ENCODE measurements at places on chromosomes 4 and X. TPM values are rescaled to one million over a fixed set of nuclear protein-coding genes. Genes with fewer than 3 reads are reported as not detected.

DNA sequence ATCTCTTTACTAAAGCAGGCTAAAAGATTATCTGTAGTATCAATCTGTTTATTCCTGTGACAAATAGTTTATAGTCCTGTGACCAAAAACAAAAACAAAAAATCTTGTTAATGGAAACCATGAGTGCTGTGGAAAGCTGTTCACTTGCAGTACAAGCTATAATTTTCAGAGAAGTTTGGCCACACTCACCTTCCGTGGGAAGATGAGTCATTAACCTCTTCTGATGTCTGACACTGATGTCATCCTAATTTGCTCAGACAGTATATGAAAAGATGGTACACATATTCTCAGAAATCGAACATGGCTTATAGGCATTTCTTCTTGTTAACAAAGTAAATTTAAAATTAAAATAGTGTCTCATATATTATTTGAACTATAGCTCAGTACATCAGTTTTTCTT is 19.9 kb upstream of the ENPP6 start:
- DNase-seq, result no peak

GRCh38 chr4:147453561-147454141 is 27.2 kb upstream of the EDNRA start:
- no peak for DNase-seq

- peak; percentile 43 for DNase-seq
Observed at GRCh38 chrX:22950269-22951266, 49.2 kb upstream of the DDX53 start.

DNA sequence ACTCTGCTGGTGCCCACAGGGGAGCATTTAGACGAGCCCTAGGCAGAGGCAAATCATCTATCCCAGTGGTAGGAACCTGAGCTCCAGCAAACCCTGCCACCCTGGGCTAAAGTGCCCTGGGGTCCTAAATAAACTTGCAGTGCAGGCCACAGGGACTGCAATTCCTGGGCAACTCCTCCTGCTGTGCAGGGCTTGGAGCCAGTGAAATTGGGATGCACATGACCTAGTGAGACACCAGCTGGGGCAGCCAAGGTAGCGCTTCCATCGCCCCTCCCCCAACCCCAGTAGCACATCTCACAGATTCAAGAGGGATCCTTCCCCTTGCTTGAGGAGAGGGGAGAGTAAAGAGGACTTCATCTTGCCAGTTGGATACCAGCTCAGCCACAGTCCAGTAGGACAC is 44.1 kb downstream of the CHRNA9 start:
- no peak for DNase-seq

DNA sequence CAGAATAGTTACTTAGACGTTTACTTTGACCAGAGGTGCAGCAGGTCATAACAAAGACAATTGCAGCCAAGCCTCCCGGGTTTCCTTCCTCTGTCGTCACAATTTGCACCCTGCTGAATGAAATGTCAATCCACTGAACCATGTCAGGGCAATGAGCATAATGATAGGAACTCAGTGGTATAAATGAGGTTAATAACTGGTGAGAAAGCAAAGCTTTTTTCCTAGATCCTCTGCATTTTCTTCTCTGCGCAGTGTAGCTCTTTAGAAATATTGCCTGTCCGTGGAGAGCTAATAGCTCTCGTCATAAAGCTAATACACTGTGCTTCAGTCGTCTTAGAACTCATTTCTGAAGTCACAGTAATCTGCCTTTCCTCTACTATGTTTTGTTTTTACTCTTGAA is 1960.1 kb upstream of the ADGRL3 start:
- no peak for DNase-seq

GRCh38 chrX:30875957-30876356 is 13.1 kb downstream of the TAB3 start:
- no peak for DNase-seq

GRCh38 chrX:57172544-57172943 is 35.3 kb upstream of the SPIN2A start:
- DNase-seq, result no peak

- no peak for DNase-seq
Observed at GRCh38 chr4:43754566-43754965, 694.0 kb downstream of the KCTD8 start.

- DNase-seq, result no peak
Observed at GRCh38 chrX:19627081-19627480, 111.8 kb upstream of the MAP3K15 start.

GRCh38 chr4:190019023-190019858 is 7.8 kb downstream of the FRG2 start:
- no peak for DNase-seq

DNA sequence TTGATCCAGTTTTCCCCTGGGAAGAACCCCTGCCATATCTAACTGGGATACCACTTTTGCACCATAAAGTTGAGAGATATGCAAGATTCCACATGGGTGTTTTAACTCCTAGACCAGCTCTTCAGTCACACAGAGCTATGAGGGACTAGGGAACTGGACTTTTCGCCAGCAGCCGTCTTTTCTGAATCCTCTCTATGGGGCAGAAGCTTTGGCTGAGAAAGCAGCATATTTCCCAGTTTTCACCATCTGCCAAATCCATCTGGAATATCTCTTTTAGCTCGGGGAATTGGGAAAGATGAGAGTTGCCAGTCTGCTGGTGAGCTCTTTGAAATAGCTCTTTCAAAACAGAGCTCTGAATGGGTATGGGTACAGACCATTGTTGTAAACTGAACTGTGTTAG is 20.9 kb downstream of the APOOL start:
- DNase-seq, result no peak

DNA sequence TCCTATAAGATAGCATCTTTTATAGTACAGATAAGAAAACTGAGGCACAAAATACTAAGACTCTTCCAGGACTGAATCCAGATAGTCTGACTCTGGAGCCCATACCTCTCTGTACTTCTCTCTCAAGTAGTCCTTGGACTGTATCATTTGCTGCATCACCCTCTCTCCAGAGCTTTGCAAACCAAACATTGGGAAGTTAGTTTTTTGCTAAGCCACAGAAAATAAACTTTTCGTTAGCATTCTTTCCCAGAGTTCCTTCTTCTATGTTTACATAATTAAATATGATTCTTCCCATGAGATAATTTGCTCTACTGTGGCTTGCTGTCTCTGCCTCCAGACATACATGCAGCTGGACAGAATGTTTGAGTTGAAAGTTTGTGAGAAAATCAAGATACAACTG is 22.0 kb downstream of the PPEF2 start:
- DNase-seq, result no peak

DNA sequence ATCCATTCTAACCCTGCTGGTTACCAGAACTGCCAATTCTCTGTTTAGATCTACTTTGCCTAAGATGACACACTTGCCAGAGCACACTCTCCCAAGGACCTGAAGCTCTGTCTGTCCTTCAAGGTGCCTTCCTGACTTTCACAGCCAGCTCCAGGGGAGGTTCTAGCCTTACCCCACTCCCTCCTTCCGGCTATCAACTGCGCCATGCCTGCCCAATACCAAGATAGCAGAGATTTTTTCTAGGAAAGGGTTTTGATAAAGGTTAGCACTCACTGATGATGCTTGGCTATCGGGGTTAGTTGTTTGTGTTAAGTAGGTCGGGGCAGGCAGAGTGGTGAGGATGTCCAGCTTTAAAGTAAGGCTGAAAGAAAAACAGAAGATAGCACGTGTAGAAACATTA is 14.3 kb downstream of the ALPK1 start:
- DNase-seq, result no peak

GRCh38 chrX:105695451-105695850 is 126.9 kb upstream of the NRK start:
- no peak for DNase-seq

DNA sequence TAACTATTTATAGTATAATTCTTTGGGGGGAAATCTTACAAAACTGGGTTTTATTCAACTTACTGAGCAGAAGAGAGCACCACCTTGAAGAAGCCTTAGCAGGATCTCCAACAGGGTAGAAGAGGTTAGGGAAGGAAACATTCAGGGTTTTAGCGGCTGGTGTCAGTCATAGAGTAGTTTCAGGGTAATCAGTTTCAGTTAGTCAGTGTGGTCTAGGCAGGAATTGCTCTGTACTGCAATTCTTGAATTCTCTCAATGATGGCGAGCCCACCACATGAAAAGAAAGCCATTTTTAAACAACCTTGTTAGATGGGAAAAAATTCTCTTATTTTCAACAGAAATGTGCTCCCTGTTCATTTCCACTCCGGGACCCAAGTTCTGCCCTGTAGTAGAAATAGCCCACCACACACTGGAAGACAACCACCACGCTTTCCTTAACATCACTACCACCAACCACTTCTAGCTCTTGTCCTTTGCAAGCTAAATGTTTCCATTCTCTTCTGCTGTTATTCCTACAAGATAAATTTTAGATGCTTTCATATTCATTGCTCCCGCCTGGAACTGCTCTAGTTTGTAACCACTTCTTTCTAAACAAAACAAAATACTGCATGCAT is 25.9 kb downstream of the COL25A1 start:
- no peak for DNase-seq

DNA sequence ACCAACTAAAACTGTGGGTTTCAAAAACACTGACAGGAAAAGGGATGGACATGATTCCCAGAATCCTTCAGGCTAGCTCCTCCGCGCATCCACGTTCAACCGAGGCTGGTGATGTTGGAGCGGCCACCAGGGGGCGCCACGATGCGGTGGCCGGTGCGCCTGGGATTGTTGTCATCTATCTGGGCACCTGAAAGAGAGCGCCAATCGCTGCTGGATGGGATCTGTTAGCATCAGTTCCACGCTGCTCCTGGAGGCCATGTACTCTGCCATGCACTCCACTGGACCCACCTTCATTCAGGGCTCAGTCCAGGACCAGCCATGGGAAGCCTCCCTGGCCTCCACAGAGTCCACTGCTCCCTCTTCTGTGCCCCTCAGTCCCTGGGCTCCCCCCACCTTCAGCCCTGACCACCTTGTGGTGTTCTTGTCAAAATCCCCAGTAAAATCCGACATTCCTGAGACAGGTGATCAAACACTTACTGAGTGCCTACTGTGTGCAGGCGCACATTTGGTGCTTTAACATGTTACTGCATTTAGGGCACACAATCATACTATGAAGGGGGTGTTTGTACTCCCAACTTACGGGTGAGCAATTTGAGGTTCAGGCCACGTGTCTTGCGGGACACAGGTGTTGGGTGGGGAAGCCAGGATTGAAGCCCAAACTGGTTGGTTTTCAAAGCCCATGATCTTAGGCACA is 71.1 kb downstream of the CRMP1 start:
- no peak for DNase-seq

DNA sequence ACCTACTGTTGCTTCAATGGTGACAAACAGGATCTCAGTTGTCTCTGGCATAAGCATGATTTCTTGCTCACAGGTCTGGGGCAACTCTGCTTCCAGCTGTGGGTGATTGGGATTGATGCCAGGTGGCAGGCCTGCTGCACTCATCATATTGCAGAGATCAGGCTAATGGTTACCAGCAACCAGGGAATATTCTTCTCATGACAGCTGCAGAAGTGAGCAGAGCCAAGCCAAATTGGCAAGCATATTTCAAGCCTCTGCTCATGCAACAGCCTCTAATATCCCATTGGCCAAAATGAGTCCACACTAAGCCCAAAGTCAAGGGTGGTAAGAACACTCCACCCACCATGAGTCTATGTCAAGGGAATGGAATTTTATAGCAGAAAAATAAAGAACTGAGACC is 26.7 kb upstream of the TBC1D19 start:
- DNase-seq, result no peak

- no peak for DNase-seq
Observed at GRCh38 chrX:147890756-147891155, 21.0 kb upstream of the FMR1 start.

The ITIH6 gene
- total RNA-seq, result not detected

The MFAP3L gene
- total RNA-seq, result 90.2 TPM

The IL15 gene
- total RNA-seq, result 7.0 TPM

The DKK2 gene
- 4.4 TPM for total RNA-seq

The LRP2BP gene
- 2.1 TPM for total RNA-seq

The PABPC1L2A gene
- total RNA-seq, result not detected

The SMPX gene
- not detected for total RNA-seq

The TBC1D9 gene
- 64.3 TPM for total RNA-seq

The EMCN gene
- total RNA-seq, result 61.7 TPM

The CCNB3 gene
- total RNA-seq, result 0.96 TPM

All from ureter (tissue), 1 donor.